ENCODE measurements at places on chromosomes 4 and X.

GRCh38 chrX:148723551-148723950 is 223.1 kb downstream of the AFF2 start:
- no peaks in the 10 kb centered on the region for H3K27me3 ChIP-seq
- H3K36me3 ChIP-seq: no peaks in the 10 kb centered on the region
- DNase-seq: no peak
- H3K27ac ChIP-seq: no peak overlapping the region

DNA sequence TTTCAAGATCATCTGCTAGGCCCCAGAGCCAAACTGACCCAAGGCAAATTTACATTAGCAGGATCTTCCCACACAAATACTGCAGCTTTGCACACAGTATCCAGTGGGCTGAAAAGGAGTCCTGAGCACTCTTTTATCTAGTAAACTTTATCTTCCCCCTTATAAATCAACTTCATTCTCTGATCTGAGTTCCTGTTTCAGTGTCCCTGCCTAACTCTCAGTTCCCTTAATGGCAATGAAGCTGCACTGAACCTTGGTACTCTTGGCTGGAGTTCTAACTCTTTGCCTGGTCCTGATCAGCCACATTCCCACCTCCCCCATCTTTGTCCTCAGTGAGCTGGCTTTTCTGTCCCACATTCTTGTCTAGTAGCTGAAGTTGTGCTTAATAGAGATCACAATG is 37.4 kb downstream of the EDA2R start:
- no peak for DNase-seq
- H3K36me3 ChIP-seq: no peaks in the 10 kb centered on the region
- no peak overlapping the region for H3K27ac ChIP-seq
- no peaks in the 10 kb centered on the region for H3K27me3 ChIP-seq
- no peaks in the 10 kb centered on the region for H3K4me1 ChIP-seq
- H3K4me3 ChIP-seq: no peak overlapping the region

DNA sequence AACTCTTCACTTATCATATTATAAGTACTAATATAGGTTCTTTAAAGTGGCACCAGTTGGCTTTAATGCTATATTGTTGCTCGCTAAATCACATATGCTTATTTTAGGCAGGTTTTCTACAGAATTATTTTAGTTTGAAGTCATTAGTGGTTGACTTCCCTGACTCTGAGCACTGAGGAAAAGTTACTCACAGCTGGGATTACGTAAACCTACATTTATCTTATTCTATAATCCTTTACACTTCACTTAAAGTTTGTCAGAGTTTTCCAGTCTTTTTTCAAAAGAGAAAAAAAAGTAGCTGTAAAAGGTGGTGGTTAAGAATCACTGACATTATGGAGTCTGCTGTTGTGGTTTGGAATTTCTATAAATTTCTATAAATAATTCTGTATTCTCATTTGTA is 5.8 kb downstream of the UGT2B4 start:
- H3K27ac ChIP-seq: no peak overlapping the region
- no peaks in the 10 kb centered on the region for H3K27me3 ChIP-seq
- H3K36me3 ChIP-seq: no peaks in the 10 kb centered on the region
- DNase-seq: no peak

DNA sequence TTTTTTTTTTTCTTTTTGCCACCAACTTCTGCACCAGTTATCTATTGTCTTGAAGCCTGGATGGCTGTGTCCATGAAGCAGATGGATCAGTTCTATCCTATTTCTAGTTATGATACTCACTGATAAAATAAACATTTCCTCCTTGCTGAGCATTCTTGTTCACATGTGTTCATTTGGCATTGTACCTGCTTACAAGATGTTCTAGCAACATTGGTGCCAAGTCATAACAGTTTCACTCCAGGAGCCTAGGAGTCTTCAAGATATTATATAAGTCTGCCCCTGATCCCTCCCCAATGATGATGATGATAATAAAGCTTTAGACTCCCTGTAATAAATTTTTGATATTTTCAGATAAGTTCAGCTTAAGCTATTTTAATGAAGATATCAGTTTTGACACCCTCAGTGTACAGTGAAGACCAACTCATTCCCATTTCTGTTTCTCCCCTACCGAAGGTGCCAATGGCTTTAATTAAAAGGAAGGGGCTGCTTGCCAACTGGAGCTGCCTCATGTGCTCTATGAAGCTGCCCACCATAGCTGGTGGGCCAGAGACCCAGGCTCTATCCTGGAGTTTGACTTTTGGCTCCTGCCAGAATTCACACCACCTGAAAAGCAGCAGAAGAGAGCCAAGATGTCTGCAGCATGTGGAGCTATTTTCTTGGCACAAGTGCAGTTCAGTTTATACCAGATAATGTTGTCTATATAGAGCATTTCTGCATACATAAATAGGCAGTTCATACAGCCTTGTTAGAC is 265.4 kb upstream of the TET2 start:
- H3K4me3 ChIP-seq: no peak overlapping the region
- H3K36me3 ChIP-seq: no peaks in the 10 kb centered on the region
- DNase-seq: no peak
- no peak overlapping the region for H3K27ac ChIP-seq
- H3K4me1 ChIP-seq: no peaks in the 10 kb centered on the region

DNA sequence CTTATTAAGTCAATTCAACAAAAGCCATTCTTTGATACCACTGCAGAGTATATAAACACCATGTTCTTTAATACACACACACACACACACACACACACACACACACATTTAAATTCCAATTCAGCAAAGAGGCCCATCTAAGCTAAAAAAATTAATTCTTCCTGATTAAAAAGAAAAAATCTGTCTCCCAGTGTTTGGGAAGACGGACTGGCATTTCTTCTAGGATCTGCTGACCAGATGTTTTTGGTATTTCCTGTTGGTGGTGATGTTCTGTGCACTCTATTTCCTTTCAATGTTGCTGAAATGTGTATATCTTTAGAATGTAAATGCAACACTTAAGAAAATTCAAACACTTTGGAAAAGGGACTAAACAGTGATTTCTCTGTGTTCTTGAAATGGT is 243.8 kb downstream of the THOC2 start:
- H3K4me3 ChIP-seq: no peak overlapping the region
- H3K36me3 ChIP-seq: no peaks in the 10 kb centered on the region
- no peaks in the 10 kb centered on the region for H3K4me1 ChIP-seq
- no peak for DNase-seq
- no peak overlapping the region for H3K27ac ChIP-seq
- no peaks in the 10 kb centered on the region for H3K27me3 ChIP-seq

- H3K27me3 ChIP-seq: no peaks in the 10 kb centered on the region
- H3K4me3 ChIP-seq: no peak overlapping the region
- no peak overlapping the region for H3K27ac ChIP-seq
Measured at GRCh38 chr4:26484516-26484915, 5.8 kb downstream of the CCKAR start.

DNA sequence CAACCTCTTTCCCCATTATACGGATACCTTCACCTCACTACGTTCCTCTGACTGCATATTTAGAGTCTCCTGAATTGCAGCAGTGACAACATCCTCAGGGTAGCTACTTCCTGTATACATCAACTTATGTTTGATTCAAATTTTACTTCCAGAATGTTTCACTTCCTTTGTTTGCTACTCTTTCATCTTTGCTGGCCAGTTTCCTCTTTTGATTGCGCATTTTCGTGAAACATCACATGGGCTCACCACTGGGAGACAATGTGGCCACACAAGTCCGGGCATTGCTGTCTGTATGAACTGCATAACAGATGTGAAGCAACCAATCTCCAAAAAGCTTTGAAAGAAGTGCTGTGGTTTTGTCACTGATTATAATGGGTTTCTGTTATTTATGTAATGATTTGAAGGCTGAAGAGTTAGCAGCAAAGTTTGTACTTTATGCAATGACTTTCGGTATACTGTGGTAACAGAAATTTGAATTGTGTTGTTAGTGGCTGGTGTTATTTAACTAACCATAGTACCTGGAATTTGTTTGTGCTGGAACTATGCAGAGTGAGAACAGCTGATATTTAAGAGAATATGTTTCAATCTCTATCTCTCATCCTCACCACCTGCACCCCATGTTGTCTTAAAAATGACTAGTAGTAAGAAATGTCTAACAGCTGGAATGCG is 7.4 kb downstream of the SNCA start:
- H3K27ac ChIP-seq: no peak overlapping the region
- DNase-seq: no peak
- no peaks in the 10 kb centered on the region for H3K36me3 ChIP-seq
- H3K4me3 ChIP-seq: no peak overlapping the region
- H3K27me3 ChIP-seq: no peaks in the 10 kb centered on the region

DNA sequence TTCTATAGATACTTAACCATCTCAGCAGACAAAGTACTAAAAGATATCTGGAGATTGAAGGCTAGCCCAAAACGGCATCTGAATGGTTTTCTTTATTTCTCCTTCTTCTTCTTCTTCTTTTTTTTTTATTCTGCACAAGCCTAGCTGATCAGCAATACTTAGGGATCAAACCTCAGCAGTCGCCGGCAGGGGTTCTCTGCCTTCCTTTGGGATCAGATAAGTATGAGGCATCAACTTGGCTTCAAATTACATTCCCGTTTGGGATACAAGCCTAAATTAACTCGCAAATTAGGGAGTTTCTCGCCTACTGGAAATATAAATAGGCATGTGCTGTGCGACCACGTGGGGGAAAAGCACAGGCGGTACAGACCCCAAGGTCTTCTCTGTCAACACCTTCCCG is 730 bp downstream of the CT55 start:
- no peaks in the 10 kb centered on the region for H3K4me1 ChIP-seq
- no peaks in the 10 kb centered on the region for H3K36me3 ChIP-seq
- no peak for DNase-seq
- H3K27me3 ChIP-seq: no peaks in the 10 kb centered on the region
- H3K27ac ChIP-seq: no peak overlapping the region
- no peak overlapping the region for H3K4me3 ChIP-seq

GRCh38 chr4:139576219-139576618 is 20.2 kb upstream of the SETD7 start:
- no peak for DNase-seq
- H3K27me3 ChIP-seq: no peaks in the 10 kb centered on the region
- H3K36me3 ChIP-seq: no peaks in the 10 kb centered on the region
- no peak overlapping the region for H3K27ac ChIP-seq
- H3K4me1 ChIP-seq: no peaks in the 10 kb centered on the region

- no peaks in the 10 kb centered on the region for H3K27me3 ChIP-seq
- H3K4me1 ChIP-seq: no peaks in the 10 kb centered on the region
- peak; percentile 79 for DNase-seq
- H3K4me3 ChIP-seq: no peak overlapping the region
Measured at GRCh38 chr4:25767877-25768725, 94.7 kb downstream of the SEL1L3 start.

DNA sequence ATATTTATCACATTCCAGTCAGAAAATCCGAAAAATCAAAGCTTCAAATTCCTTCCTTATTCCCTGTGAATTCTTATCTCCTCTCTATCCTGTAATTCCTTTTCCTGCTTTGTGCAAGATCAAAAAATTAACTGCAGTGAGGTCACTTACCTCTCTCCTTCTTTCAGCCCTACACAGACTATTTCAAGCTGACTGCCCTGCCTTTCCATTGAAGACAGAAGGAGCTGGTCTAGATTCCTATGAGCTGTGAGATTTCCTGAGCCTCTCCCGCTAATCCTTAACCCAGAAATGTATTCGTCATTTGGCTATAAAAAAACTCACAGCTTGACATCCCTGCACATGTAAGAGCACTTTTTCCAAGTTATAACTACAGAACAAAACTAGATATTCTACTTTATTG is 26.6 kb downstream of the TRIML2 start:
- no peaks in the 10 kb centered on the region for H3K27me3 ChIP-seq
- H3K4me3 ChIP-seq: no peak overlapping the region
- DNase-seq: no peak

DNA sequence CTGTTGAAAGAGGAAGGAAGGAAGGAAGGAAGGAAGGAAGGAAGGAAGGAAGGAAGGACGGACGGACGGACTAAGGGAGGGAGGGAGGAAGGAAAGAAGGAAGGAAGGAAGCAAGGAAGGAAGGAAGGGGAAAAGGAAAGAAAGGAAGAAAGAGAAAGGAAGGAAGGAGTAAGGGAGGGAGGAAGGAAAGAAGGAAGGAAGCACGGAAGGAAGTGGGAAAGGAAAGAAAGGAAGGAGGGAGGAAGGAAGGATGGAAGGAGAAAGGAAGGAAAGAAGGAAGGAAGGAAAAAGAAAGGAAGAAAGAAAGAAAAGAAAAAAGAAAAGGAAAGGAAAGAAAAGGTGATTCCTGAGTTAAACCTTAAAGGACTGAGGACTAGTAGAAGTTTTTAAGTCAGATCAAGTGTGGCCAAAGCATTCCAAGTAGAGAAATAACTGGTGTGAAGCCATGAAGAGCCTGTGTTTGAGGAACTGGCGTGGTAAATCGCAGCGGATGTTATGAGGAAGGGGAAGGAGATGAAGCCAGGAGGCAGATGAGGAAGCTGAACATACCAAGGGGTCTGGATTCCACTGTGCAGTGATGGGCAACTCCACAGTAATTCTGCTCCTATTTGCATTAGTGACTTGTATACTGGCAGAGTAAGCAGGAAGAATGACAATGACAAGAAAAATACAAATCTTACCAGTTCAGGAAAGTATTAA is 163.5 kb downstream of the MGST2 start:
- peaks cover 16% of the 10 kb centered on the region for H3K4me1 ChIP-seq
- H3K27ac ChIP-seq: no peak overlapping the region
- no peak overlapping the region for H3K4me3 ChIP-seq

GRCh38 chr4:71772592-71772991 is 11.3 kb downstream of the GC start:
- no peaks in the 10 kb centered on the region for H3K36me3 ChIP-seq
- no peaks in the 10 kb centered on the region for H3K4me1 ChIP-seq
- H3K27me3 ChIP-seq: no peaks in the 10 kb centered on the region

DNA sequence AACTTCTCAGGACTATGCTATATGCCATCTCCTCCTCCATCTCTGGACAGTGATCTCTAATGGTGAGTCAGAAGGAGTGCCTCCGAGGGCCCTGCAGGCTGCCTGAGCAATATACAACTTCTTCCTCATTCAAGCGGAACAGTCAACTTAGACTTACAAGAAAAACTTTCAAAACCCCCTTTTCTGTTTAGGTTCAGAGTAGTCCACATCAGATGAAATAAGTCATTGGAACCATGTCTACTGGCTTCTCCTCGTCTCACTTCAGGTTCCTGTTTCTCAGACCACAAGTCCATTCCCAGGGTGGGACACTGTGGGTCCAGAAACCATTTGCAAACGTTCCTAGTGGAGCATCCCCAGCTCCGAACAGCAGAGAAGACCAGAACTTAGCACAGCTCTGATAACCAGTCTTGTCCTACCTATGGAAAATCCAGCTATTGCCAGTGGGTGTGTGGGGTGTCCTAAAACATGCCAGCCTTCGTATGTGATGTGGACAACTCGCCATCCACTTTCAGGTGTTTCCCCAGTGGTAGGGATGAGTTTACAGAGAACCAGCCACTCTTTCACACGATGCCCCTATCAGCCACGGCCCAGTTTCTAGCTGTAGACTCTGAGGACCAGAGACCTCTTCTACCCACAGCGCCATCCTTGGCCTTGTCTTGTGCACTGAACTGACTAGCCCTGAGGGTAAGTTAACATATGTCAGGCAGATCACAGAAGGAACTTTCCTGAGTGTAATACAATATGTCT is 32.7 kb upstream of the NKRF start:
- no peak overlapping the region for H3K4me3 ChIP-seq
- H3K27me3 ChIP-seq: no peaks in the 10 kb centered on the region
- H3K27ac ChIP-seq: no peak overlapping the region
- no peaks in the 10 kb centered on the region for H3K36me3 ChIP-seq
- H3K4me1 ChIP-seq: no peaks in the 10 kb centered on the region
- no peak for DNase-seq

Data from mesendoderm (in vitro differentiated cells).